ENCODE measurements at places on chromosomes 6 and 20.

DNA sequence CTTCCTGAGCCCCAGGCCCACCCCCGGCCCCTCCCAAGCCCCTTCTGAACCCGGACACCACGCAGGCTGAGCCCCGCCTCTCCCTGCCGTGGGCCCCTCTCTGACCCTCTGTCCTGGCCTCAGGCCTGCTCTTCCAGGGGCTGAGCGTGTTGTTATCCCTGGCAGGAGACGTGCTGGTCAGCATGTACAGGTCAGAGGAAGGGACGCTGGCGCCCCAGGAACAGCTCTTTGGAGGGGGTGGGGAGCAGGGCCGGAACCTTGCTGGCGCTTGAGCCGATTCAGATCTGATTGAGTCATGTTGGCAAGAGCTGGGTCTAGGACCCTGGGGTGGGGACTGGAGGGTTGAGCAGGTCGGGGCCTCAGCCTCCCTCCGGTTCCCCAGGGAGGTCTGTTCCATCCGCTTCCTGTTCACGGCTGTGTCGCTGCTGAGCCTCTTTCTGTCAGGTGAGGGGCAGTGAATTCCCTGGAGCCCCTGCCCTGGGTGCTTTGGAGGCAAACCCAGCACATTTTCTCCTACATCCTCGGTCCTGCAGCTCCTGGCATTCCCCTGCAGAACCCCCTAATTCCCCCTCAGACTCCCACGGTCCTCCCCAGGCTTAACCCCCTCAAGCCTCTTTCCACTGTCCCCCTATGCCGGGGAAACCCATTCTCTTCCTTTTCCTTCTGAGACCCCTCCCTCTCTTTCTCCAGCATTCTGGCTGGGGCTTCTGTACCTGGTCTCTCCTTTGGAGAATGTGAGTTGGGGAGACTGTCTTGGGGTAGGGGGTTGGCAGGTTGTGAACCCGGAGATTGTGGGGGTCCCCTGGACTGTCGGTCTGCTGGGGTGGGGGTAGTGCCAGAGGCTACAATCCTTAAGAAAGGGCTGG is 2.0 kb downstream of the SPAG4 start:
- peak; percentile 69 for DNase-seq

DNA sequence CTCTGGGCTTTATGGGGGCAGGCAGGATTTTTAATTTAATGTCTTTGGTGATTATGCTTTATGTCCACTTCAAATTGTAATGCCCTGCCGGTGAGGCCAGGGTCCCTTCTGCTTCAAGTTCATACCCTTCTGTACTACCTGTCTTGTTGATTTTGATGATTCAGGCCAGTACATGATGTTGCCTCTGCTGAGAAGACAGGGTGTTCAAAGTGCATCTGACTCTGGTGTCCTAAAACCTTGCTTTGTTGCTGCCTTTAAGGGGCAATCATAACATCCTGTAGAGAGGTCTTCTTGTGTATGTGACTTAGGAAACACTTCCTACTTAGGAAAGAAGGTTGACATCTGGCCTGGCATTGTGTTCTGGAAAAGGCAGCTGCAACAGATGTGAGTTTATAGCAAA is 113.2 kb downstream of the TMEM170B start:
- DNase-seq: no peak

GRCh38 chr6:51261691-51262090 is 443.0 kb downstream of the TFAP2B start:
- DNase-seq: no peak

DNA sequence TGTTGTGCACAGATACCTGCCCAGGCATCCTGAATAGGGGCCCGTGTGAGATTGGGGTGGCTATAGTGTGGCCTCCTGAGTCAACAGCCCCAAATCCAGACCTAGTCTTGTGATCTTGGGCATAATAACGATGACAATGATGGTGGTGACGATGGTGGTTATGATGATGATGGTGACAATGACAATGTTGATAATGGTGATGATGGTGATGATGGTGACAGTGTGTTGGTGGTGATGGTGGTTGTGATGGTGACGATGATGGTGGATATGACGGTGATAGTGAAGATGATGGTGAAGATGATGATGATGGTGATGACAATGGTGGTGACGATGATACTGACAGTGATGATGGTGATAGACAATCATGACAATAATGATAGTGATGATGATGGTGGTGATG is 5.1 kb upstream of the RPS21 start:
- no peak for DNase-seq

DNA sequence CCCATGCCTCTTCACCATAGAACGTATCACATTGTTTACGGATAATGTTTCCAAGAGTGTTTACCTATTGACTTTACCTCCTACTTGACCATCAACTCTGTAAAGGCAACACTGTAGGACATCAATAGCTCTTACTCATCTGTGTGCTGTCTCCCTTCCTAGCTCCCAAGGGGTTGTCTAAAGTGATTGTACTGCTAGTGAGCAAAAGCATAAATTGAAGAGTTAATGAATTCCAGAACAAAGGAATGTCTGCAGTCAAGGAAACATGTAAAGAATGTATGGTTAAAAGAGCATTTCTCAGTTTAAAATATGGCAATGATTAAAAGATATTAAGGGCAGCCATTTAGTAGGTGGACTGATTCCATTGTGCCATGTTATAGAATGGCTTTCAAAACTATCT is 985.4 kb downstream of the TBC1D32 start:
- no peak for DNase-seq

GRCh38 chr6:91299544-91300491 is 712.9 kb upstream of the MAP3K7 start:
- DNase-seq: no peak

Measured in T47D (cell line).